ENCODE measurements at places on chromosomes 2 and 18.

GRCh38 chr2:224847961-224848850 lies 132.0 kb upstream of the CCDC195 start:
- DNase-seq: no peak

GRCh38 chr2:80591233-80591632 lies 286.7 kb upstream of the LRRTM1 start:
- DNase-seq: no peak

DNA sequence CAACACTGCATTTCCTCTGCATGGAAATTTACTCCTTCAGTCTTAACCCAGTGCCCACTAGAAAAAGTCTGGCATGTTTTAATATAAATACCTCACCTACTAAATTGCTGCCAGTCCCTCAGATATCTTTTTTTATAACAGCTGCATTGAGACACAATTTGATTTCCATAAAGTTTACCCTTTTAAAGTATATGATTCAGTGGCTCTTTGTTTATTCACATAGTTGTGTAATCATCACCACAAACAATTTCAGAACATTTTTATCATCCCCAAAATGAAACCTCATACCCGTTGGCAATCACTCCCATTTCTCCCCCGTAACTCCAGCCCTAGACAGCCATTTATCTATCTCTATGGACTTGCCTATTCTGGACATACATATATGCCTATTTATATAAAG lies 17.0 kb upstream of the FRZB start:
- no peak for DNase-seq

- no peak for DNase-seq
Observed at GRCh38 chr2:12060886-12061285, 314.5 kb downstream of the LPIN1 start.

DNA sequence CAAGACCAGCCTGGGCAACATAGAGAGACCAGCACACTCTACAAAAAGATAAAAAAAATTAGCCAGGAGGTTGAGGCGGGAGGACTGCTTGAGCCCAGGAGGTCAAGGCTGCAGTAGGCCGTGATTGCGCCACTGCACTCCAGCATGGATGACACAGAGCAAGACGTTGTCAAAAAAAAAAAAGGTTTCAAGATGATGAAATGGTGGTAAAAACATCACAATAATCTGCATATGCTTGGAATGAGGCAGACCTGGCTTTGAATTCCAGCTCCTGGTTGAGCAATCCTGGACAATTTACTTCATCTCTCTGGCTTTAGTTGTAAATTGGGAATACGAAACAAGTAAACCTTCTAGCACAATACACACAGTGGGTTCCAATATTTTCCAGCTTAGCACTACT lies 24.1 kb downstream of the USP40 start:
- no peak for DNase-seq

DNA sequence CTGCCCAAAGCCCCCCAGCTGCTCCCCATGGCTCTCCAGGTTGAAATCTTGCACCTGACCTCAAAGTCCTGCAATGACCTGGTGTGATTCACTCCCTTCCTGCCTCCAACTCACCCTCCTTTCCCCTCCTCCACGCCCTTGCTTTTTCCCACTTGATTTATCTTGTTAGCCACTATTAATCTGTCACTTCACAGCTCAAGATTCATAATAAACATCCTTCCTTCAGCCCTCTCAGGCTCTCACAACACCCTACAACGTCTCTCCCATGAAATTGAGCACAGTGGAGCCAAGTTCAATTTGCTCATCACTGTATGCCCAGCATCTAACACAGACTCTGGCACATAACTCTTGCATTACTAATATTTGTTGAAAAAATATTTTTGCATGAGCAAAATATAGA lies 85.6 kb upstream of the SLC35G4 start:
- no peak for DNase-seq

GRCh38 chr2:236565212-236565611 lies 4.4 kb upstream of the ACKR3 start:
- DNase-seq: no peak

GRCh38 chr2:179354739-179355537 lies 90.3 kb upstream of the SESTD1 start:
- DNase-seq: no peak

- DNase-seq: no peak
Observed at GRCh38 chr2:228038967-228039366, 142.5 kb downstream of the SPHKAP start.

- no peak for DNase-seq
Observed at GRCh38 chr18:2823202-2823601, 23.6 kb upstream of the EMILIN2 start.

DNA sequence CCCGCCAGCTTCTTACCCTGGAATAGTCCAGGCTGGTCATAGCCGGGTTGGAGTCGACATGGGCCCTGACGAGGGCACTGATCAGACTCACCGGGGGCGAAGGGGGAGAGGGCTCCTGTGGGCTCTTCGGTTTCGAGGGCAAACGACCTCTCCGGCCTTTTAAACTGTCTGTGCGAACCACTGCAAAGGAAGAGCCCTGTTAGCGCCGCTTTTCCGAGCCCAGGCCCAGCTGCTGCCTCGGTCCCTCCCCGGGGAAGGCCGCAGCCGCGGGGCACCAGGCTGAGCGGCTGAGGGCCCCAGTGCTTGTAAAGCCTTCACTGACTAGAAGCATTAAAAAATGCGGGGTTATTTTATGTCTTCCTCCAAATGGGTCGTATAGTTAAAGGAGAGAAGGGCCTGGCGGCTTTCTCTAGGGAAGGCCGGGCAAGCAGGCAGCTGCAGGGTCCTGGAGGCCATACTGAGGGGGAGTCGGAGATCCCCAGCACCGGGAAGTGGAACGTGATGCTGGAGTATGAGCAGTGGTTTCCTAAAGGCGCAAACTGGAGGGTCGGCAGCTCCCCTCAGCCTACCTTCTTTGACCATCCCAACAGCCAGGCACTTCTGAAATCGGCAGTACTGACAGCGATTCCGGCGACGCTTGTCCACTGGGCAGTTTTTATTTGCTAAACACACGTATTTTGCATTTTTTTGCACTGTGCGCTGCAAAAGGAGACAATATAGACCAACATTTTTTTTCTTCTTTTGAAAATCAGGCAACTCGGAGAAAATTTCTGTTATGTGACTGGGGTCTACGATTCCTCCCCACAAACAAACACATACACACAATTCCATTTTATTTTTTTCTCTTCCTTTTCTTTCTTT lies 4.5 kb downstream of the NR4A2 start:
- DNase-seq: no peak

DNA sequence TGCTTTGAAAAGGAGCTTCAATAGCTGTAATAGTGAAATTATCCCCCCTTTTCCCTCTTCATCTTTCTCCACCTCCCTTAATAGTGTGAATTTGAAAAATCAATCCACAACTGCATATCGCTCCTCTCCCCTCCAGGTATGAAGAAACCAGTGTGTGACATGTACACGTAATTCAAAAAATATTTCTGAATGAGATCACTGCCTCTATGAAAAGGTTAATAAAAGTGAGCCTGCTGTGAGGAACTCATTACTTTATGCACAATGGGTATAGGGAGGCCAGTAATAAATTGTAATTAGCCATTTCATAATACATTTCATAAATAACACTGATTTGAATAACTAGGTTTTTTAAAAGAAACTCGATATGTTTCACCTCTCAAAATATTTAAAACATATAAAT lies 209.0 kb upstream of the KYNU start:
- no peak for DNase-seq

- no peak for DNase-seq
Observed at GRCh38 chr18:60391571-60392226, 19.1 kb upstream of the MC4R start.

DNA sequence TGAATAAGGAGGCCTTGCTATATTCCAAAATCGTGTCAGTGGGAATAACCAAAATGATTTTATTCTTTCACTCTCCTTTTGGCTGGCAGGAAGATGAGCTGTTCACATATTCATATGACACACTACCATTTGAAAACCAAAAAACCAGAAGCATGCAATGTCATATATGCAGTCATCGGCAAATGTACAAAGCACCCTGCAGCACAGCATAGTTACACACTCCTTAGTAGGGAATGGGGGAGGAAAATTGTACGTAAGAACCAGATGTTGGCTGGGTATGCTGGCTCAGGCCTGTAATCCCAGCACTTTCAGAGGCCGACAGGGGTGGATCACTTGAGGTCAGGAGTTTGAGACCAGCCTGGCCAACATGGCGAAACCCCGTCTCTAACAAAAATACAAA lies 176.6 kb downstream of the GFPT1 start:
- DNase-seq: no peak

DNA sequence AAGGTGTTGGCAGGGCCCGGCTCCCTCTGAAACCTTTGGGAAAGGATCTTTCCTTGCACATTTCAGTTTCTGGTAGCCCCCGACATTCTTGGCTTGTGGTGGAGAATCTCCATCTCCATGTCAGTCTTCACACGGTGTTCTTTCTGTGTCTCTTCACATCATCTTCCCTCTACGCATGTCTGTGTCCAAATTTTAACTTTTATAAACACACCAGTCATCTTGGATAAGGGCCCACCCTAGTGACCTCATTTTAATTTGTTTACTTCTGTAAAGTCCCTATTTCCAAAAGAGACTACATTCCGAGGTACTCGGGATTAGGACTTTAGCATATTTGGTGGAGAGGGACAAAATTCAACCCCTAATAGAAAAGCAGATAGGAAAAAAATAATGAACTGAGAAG lies 138.4 kb downstream of the GALNT3 start:
- no peak for DNase-seq

DNA sequence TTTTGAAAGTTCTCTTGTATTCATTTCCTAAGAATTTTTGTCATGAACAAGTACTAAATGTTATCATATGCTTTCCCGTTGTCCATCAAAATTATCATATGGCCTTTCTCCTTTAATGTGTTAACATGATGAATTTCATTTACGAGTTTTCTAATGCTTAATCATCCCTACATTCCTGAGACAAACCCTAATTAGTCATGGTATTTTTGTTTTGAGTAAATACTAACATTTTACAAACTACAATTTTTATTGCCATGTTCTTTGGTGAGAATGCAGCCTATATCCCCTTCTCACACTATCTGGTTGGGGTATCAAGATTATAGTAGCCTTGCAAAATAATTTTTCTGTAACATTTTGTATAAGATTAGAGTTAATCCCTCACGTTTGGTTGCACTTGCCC lies 14.5 kb downstream of the SMAD2 start:
- no peak for DNase-seq

- DNase-seq: no peak
Observed at GRCh38 chr18:55419947-55420664, 167.9 kb downstream of the TCF4 start.

GRCh38 chr2:160465002-160465401 lies 28.6 kb downstream of the RBMS1 start:
- no peak for DNase-seq

DNA sequence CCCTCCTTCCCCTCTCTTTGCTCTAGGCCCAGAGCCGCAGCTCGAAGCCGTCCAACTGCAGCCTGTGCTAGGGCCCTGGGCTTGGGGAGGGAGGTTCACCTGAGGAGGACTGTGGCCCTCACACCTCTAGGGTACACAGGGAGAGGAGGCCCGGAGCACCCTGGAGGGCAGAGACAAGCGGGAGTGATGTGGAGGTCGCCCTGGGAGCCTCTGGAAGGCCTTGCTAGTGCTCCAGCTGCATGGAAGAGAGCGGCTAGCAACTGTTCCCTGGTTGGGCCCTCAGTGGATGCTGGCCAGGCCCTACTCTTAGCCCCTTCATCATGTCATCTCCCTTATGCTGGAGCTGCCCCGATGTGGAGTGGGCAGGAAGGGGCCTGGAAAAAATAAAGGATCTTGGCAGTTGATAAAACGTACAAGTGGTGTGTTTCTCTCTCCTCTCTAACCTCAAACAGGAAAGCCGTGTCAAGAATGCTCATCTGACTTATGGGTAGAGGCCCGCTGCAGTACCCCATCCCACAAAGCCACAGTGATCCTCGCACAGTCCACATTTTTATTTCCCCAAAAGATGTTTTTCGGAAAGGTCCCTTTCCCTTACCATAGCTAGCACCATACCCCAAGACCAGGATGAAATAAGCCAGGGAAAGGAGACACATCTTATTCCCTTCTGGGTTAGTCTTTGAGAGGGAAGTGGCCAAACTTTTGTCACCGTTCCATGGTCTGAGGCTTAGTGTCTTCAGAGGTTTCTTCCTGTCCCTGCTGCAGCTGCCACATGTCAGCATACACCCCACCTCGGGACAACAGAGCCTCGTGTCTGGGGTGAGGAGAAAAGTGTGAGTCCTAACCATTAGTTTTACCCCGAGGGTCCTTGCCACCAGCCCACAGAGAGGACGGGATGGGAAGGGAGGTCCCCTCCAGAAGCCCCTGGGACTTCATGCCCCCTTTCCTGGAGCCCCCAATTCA lies 2.9 kb downstream of the ZFAND2B start:
- DNase-seq: no peak

GRCh38 chr2:40396124-40396523 lies 55.8 kb downstream of the SLC8A1 start:
- no peak for DNase-seq

DNA sequence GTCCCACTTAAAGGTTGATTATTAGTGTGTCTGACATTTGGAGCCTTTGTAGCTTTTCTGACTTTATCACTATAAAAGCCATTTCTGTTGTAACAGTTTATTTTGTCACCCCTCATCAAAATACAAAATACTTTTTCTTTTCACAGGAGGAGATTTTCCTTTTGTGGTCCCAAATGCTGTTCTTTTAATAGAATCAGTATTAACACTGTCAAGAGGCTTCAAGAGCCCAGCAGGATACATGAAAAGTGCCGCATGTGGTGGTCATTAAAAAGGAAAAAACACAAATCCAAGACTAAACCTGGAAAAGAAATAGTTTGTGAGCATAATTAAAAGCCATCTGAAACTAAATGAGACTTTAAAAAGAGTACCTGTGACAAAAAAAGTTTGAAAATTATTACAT lies 515.7 kb downstream of the DCDC2C start:
- no peak for DNase-seq

- no peak for DNase-seq
Observed at GRCh38 chr2:184416146-184416913, 182.0 kb upstream of the ZNF804A start.

DNA sequence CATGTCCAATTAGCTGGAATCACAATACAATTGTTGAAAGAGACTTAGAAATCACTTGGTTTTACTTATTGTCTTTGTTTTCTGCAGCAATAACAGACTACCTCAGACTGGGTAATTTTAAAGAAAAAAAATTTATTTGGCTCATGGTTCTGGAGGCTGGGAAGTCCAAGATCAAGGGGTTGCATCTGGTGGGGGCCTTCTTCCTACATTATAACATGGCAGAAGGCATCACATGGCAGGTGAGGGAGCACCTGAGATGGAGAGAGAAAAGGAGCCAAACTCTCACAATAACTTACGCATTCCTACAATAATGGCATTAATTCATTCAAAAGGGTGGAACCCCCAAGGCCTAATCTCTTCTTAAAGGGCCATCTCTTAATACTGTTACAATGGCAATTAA lies 37.5 kb upstream of the KLHL14 start:
- DNase-seq: no peak

- no peak for DNase-seq
Observed at GRCh38 chr2:30165617-30166016, 18.8 kb downstream of the YPEL5 start.

GRCh38 chr2:128396500-128396891 lies 77.8 kb upstream of the HS6ST1 start:
- DNase-seq: no peak

DNA sequence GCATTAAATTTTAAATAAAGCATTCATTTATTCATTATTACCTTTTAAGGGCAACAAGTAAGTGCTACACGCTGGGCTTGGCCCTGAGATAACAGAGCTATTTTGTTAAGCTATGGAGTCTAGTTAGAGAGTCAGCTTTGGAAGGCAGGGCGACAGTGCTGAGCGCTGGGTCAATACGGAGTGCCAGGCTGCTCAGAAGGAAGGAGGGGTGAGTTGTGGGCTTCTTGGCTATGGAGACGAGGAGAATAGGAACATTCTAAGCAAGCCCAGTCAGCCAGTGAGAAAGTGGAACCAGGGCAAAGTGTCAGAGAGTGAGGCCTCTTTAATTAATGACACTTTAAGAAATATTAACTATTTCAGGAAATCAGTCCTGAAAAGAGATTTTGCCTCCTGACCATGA lies 288.4 kb downstream of the LRRTM1 start:
- DNase-seq: no peak

Data from smooth muscle cell of the brain vasculature (primary cell).